Colonic mucosa (tissue), 4 donors: ENCODE measurements at places on chromosomes 4 and X. TPM values are rescaled to one million over a fixed set of nuclear protein-coding genes. Genes with fewer than 3 reads are reported as not detected.

The CT45A5 gene
- total RNA-seq = not detected

The CDKL2 gene
- total RNA-seq = 2.0 TPM

The ADH6 gene
- 17.6 TPM for total RNA-seq

The FAM9B gene
- total RNA-seq = not detected

The EGF gene
- total RNA-seq = 2.2 TPM

The GLRB gene
- total RNA-seq = 0.42 TPM

The ARAP2 gene
- 10.7 TPM for total RNA-seq

The CTAG1B gene
- not detected for total RNA-seq

The TCEANC gene
- total RNA-seq = 3.5 TPM

The XK gene
- 25.2 TPM for total RNA-seq

The HTATSF1 gene
- total RNA-seq = 30.6 TPM

The RAB9B gene
- 0.54 TPM for total RNA-seq

The TRPC5OS gene
- total RNA-seq = not detected

The PITX2 gene
- total RNA-seq = 0.45 TPM

The GUCY1B1 gene
- 1.2 TPM for total RNA-seq

The MAGEA12 gene
- total RNA-seq = not detected

The REELD1 gene
- total RNA-seq = 0.11 TPM
